ENCODE measurements at places on chromosomes 6 and 20.

DNA sequence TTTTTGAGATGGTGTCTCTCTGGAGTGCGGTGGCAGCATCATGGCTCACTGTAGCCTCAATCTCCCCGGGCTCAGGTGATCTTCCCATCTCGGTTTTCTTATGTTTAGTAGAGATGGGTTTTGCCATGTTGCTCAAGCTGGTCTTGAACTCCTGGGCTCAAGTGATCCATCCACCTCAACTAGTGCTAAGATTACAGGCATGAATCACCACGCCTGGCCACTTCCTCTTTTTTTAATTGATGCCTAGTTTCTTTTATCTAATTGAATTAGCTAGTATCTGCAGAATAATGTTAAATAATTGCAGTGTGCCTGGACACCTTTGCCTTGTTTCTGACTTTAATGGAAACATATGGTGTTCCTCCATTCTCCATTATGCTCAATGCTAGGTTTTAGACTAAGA, 38.4 kb upstream of the SLC22A16 start:
- no peak for DNase-seq

DNA sequence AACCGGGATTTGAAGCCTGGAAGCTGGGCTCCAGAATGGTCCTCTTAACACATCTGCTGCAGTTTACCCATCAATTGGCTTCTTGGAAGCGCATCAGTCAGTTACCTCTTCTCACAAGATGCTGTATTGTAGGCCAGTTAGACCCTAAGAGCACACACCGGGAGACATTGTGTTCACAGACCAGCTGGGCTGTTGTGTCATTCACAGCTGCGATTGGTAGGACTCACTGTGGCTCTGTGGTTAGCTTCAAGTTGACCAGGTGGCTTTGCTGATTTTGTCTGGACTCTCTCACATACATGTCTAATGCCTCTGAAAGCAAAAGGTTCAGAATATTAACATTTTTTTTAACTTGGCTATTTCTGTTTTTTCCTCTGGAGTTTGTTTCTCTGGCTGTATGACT, 64.8 kb downstream of the SNX9 start:
- no peak for DNase-seq

DNA sequence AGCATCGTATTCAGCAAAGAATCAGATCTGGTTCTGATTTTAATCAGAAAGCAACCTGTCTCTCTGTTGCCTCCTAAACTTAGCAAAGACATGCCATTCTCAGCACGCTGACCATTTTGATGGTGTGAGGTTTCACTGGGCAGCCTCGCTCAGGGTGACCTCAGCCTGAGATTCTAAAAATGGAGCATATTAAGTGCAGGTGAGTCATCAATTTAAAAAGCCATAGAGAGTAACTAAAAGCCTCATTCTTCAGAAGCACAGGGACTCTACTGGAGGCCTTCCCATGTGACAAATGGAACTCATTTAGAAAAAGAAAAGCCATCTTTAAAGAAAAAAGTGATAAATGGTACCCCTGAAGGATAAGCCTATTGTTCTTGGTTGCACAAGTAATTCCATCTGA, 91.3 kb downstream of the FILIP1 start:
- DNase-seq, result no peak

- DNase-seq, result no peak
Observed at GRCh38 chr6:89853068-89853467, 23.4 kb downstream of the CASP8AP2 start.

- no peak for DNase-seq
Observed at GRCh38 chr20:35607003-35607735, 8.5 kb upstream of the SPAG4 start.

DNA sequence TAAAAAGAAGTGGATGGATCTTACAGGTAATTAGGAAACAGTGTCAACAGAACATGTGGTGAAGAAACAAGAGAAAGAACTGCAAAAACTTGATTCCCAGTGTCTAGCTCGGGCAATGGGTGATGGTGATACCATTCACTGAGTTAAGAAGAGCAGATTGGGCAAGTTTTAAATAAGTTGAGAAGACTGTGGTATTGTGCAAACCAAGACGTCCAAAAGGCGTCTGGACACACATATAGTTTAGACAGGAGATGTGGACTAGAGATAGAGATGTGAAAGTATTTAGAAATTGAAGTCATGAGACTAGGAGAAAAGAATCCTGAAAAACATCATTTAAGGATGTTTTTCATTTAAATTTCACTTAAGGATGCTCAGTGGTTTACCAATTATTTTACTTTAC, 53.9 kb downstream of the CDK19 start:
- DNase-seq, result no peak

DNA sequence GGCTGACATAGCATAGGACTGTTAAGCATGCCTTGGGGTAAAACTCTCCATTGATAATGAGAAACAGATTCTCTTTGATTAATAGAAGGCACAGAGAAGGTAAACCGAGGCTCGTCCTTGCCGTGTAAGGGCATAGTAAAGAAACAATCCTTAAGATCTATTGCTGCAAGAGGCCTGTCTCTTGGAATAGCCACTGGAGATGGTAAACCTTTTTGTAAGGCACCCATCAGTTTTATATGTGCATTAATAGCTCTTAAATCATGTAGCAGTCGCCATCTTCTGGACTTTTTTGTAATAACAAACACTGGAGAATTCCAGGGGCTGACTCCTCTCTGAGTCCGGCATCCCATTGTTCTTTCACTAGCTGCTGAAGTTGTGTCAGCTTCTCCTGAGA, 8.4 kb upstream of the ABHD12 start:
- DNase-seq, result peak; percentile 36

All from right kidney (tissue), 9 donors.